ENCODE measurements at places on chromosomes 13 and 19.
A peak's percentile ranks its signal among the peaks of the same experiment; 100 is the strongest.

DNA sequence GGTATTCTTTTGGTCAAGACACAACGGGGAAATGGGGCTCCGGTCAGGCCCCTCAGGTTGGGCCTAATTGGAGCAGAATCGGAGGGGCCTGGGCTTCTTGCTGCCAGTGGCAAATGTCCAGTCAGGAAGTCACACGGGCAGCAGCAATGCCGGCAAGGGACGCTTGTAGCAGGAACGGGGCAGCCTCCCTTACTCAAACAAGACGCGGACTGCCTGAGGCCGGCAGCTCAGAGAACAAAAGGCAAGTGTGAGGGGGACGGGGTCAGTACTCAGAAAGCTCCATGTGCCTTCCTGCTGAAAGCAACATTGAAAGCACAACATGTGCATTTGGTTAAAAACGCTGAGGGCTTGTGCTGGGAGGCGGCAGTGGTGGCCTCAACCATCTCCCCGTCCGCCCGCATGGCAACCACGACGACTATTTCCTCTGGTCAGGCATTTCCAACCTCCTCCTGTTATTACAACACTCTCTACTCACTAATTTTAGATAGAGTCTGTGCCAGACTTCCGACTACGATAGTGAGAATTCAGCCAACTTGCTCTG, 20.5 kb upstream of the RASA3 start:
- no peak for DNase-seq

- DNase-seq: no peak
Observed at GRCh38 chr13:91930687-91931086, 532.3 kb downstream of the GPC5 start.

DNA sequence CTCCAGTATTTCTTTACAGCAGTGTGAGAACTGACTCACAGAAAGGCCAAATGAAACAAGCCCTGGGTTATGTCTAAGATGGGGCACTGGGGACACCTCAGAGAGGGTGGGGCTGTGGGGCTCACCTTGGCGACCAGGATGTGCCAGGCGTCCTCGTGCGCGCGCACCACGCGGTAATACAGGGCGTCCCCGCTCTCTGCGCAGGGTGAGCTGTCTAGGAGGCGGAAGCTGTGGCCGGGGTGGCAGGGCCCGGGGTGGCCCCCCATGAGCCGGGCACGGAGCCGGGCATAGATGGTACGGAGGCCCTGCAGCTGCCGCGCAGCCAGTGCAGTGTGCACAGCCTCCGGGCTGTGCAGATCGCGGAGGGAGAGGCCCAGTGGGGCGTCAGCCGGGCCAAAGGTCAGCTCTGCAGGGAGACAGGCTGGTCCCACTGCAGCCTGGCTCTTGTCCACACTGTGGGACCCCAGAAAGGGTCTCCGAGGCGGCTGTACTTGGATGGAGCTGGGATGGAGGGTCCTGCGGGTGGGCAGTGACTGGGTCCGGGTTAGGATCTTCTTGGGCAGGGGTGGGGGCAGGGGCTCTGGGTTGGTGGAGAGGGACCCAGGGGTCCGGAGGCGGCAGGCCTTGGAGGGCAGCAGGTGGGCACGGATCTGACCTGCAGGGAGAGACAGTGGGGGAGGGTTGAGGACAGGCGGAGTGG, 3.4 kb downstream of the PEAK3 start:
- no peak for DNase-seq

GRCh38 chr19:47370045-47370611, 21.0 kb downstream of the DHX34 start:
- no peak for DNase-seq

GRCh38 chr13:41568972-41569351, 111.6 kb downstream of the RGCC start:
- DNase-seq: no peak

- no peak for DNase-seq
Observed at GRCh38 chr13:99944102-99944501, 27.5 kb downstream of the ZIC5 start.

- peak; percentile 99 for DNase-seq
Observed at GRCh38 chr19:15125232-15126067, 18.2 kb downstream of the SYDE1 start.

- DNase-seq: no peak
Observed at GRCh38 chr13:75960538-75960994, 324.4 kb downstream of the LMO7 start.

DNA sequence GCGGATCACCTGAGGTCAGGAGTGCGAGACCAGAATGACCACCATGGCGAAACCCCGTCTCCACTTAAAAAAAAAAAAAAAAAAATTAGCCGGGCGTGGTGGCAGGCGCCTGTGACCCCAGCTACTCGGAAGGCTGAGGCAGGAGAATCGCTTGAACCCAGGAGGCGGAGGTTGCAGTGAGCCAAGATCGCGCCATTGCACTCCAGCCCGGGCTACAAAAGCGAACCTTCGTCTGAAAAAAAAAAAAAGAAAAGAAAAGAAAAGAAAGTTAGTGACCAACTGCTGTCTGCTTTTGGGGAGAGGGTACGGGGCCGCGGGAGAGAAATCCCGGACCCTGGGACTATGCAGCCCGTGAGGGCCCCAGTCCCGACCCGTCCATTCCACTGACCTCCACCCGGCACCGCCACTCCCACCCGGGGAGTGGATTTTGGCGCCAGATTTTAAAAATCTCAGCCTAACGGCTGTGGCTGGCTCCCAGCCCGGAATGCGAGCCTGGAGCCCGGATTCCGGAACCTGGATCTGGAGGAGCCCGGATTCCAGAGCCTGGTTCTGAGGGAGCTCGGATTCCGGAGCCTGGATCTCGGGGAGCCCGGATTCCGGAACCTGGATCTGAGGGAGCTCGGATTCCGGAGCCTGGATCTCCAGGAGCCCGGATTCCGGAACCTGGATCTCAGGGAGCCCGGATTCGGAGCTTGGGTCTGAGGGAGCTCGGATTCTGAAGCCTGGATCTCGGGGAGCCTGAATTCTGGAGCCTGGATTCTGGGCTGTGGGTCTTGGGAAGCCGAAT, 6.1 kb upstream of the LMNB2 start:
- DNase-seq: peak; percentile 85

GRCh38 chr13:35723053-35723461, 246.6 kb upstream of the MAB21L1 start:
- no peak for DNase-seq

GRCh38 chr19:51772977-51773376, 12.0 kb downstream of the FPR2 start:
- DNase-seq: no peak

- no peak for DNase-seq
Observed at GRCh38 chr13:26222520-26223046, 469 bp upstream of the RNF6 start.

- DNase-seq: no peak
Observed at GRCh38 chr19:33385956-33386355, 12.4 kb downstream of the CEBPG start.

DNA sequence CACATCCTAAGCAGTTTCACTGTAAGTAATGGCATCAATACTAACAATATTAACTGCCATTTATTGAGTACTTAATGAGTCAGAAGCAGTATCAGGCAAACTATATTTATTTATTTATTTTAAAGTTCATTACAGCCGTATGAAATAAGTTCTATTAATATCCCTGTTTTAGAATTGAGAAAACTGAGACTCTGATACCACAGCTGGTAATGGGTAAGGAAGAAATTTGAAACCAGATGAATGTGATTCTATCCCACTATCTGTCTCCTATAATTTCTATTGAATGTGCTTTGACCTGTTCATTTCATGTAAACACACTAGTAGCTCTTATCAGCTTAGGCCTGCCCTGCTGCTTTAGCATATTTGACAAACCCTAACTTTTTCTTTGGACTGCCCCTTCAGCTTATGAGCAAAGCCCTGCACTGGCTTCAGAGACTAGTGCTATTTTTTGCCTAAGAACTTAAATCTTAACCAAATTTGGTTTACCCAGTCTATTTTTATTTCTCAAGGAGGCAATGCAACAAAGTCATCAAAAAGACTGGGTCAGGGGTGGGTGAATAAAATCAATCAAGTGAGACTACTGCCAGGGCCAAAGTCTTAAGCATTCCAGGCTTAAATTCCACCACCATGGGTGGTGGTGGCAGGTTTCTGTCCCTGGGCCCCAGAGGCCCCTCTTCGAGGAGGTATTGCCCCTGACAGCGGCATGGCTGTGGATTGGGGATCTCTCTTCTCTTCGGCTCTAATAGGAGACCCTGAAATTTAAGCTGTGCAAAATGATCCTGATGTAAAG, 143.4 kb downstream of the DLEU7 start:
- no peak for DNase-seq

GRCh38 chr13:110006304-110006703, 219.9 kb upstream of the IRS2 start:
- no peak for DNase-seq

GRCh38 chr19:51507640-51508058, 6.0 kb upstream of the SIGLEC12 start:
- no peak for DNase-seq

DNA sequence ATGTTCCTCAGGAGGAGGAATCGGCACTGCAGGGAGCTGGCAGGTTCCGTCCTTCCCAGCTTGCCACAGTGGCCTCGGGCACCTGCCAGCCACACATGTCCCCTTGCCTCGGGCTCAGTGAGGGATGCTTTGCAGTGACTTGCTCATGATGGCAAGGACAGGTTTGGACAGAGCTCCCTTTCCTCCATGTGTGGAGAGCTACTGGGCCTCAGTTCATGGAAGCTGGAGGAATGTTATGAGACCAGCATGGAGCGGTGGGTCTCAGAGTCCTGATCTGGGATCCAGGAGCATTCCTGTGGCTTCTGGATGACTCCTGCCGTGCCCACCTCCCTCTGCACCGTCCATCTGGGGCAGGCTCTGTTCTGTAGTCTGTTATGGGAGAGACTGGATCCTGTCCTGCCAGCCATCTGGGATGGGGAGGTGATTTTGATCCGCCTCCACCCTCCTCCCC, 59.2 kb downstream of the SIPA1L3 start:
- peak; percentile 68 for DNase-seq

DNA sequence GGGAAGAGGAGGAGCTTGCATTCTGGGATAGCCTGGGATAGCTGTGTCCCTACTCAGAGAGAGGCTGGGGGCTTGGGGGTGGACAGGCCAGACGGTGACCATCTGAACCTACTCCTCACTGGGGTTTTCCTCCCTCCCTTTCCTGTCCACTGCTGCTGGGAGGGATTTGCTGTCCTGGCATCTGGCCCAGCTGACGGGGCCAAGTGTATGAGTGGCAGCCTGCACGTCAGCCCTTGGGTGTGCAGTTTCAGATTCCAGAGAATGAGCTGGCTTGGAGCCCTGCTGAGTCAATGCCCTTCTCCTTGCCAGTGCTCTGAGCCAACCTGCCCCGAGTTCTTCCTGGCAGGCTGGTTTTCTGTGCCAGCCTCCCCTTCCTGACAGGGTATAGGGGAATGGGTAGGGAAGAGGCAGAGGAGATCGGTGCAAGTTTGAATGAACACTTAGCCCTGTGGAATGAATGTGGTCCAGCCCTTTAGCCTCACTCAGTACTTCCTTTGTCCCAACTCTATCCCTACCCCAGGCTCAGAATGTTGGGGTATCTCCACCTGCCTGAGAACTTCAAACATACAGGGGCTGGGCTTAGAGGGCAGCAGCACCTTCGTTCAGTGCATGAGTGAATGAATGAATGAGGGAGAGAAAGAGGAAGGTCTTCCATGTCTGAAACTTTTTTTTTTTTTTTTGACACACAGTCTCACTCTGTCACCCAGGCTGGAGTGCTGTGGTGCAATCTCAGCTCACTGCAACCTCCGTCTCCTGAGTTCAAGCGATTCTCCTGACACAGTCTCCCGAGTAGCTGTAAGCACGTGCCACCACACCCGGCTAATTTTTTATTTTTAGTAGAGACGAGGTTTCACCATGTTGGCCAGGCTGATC, 1.8 kb upstream of the ANGPTL4 start:
- peak; percentile 95 for DNase-seq

GRCh38 chr13:53142306-53142705, 113.7 kb downstream of the OLFM4 start:
- DNase-seq: no peak

DNA sequence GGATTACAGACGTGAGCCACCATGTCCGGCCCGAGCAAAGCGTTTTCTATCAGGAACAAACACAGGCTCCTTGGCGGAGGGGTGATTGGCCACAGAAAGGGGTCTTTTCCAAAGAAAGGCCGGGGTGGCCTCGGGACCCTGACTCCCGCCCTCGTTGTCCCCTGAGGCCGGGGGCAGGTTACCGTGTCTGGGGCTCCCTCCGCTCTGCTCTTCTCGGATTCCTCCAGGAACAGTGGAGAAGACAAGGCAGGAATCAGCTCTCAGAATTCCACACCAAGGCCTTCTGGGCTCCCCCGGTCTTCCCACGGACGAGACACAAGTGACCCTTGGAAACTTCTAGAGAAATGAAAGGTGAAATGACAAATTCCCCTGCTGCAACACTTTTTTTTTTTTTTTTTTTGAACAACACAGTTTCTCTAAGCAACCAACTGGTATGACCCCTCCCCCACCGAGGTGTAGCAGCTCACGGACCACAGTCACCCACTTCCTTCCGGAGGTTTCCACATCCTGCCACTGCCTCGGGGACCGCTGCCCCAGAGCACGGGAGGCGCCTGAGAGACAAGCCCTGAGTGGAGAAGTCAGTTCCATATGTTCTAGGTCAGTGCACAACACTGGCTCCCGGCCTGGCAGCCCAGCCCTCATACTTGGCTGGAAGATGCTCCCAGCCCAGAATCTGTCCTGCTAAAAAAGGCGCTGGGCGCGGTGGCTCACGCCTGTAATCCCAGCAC, 11.0 kb downstream of the MOB3A start:
- DNase-seq: no peak

GRCh38 chr13:94087100-94087499, 392.4 kb downstream of the DCT start:
- DNase-seq: no peak

DNA sequence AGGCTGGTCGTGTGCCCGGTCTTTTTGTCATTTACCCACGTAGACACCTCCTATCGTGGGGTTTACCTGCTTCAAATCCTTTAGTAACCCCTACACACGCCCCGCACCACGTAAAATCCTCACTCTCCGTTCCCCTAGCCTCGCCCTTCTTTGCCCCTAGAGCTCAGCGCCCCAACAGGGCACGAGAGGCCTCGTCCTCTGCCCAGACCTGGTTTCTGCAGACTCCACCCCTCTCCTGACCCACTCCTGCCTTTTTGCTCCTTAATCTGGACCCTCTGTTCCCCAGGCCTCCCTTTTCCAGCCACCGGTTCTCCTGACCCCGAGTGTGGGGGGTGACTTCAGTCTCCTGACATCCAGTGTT, 412 bp downstream of the ZNF528 start:
- no peak for DNase-seq

- DNase-seq: no peak
Observed at GRCh38 chr19:30293051-30293785, 79.0 kb upstream of the ZNF536 start.

GRCh38 chr19:47229676-47230053, 1.3 kb downstream of the BBC3 start:
- no peak for DNase-seq

GRCh38 chr13:77456271-77456670, 79.2 kb upstream of the SCEL start:
- DNase-seq: no peak

Data from ureter (tissue), 1 donor.